NCI-H82 (cell line): ENCODE measurements at places on chromosomes 6 and 20.

GRCh38 chr6:19052219-19052618, 665.1 kb downstream of the RNF144B start:
- DNase-seq: no peak

- no peak for DNase-seq
These were observed 216.9 kb upstream of the BTBD3 start for GRCh38 chr20:11700831-11701230.

DNA sequence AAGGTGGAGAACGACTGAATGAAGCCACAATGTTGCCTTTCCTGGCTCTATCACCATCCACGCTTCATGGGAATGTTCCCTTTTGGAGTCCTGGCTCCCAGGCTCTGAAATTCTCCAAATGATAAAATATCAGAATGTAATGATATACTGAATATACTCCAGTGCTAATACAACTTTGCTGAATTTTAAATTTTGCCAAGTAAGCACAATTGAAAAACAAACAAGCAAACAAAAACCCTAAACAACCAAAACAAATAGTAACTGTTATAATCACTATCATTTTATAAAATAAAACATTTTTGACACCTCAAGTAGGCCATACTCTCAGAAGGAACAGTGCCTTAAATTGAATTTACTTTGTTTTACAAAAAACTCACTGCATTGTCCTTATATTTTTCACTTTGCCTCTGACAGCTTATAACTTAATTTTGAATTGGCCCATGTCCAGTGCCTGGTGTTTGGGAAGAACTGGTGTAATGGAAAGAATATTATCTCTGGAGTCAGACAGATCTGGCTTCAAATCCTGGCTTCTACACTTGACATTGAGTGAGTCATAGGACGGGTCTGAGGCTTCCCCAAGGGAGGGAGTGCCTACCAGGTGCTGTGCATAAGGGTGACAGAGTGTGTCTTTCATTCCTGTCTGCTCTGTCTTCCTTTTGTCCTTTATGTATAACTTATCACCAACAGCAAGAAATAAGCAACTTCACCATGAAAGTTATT, 698.3 kb downstream of the EPM2A start:
- DNase-seq: no peak

DNA sequence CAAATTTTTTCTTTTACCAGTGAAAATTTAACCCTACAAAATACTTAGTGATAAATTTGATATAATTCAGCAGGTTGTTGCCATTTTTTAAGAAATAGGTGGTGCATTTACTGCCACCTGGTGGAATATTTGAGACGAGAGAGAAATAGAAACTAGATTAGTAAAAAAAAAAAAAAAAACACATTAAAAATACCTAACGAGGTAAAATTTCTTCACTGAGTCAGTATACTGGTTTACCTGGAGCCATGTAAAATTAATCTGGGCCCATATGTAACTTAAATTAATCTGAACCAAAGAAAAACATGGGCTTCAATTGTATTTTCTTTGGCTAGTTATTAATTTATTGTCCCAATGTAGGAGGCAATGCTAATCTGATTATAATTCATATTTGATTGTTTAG, 520.8 kb downstream of the EPM2A start:
- peak; percentile 45 for DNase-seq

- no peak for DNase-seq
These were observed 215.8 kb upstream of the CDYL start for GRCh38 chr6:4560221-4561077.

DNA sequence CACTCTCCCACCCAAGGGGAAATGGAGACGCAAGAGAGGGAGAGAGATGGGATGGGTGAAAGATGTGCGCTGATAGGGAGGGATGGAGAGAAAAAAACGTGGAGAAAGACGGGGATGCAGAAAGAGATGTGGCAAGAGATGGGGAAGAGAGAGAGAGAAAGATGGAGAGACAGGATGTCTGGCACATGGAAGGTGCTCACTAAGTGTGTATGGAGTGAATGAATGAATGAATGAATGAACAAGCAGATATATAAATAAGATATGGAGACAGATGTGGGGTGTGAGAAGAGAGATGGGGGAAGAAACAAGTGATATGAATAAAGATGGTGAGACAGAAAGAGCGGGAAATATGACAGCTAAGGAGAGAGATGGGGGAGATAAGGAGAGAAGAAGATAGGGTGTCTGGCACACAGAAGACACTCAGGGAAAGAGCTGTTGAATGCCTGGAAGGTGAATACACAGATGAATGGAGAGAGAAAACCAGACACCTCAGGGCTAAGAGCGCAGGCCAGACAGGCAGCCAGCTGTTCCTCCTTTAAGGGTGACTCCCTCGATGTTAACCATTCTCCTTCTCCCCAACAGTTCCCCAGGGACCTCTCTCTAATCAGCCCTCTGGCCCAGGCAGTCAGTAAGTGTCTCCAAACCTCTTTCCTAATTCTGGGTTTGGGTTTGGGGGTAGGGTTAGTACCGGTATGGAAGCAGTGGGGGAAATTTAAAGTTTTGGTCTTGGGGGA, 754 bp downstream of the TNF start:
- DNase-seq: peak; percentile 47

DNA sequence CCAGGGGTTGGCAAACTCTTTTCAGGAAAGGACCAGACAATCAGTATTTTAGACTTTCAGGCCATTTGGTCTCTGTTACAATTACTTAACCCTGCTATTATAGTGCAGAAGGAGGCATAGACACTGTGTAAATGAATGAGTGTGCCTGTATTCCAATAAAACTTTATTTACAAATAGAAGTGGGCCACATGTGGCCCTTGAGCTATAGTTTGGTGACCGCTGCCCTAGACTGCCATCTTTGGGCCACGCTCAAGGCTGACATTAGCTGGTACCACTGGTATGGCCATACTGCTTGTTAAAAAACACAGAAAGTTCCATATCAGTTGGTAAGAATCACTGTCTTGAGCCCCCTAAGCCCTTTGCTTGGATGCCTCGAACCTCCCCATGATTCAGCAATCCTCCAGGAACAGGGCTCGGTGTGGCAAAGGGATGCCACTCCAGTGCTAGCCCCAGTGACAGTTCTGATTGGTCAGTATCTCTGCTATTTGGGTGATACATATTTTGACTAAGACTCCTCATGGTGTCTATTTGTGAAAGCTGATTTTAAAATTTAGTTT, 23.3 kb upstream of the SNRNP48 start:
- no peak for DNase-seq

GRCh38 chr6:13091192-13091591, 237.1 kb downstream of the TBC1D7 start:
- no peak for DNase-seq

DNA sequence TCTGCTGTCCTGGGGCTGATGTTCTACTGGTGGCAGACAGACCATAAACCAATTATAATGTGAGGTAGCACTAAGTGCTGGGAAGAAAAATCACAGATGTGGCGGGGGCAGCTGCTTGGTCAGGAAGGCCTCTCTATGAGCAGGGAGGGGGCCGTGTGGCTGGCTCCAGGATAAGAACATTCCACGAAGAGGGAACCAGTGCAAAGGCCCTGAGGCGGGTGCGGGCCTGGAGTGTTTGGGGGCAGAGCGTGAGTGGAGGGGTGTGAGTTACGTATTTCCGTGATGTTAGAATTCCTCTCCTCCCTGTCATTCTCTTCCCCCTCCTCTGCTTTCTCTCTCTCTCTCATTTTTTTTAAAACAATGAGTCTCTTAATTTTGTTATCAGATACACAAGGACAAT, 67.2 kb downstream of the CEBPB start:
- peak; percentile 44 for DNase-seq

DNA sequence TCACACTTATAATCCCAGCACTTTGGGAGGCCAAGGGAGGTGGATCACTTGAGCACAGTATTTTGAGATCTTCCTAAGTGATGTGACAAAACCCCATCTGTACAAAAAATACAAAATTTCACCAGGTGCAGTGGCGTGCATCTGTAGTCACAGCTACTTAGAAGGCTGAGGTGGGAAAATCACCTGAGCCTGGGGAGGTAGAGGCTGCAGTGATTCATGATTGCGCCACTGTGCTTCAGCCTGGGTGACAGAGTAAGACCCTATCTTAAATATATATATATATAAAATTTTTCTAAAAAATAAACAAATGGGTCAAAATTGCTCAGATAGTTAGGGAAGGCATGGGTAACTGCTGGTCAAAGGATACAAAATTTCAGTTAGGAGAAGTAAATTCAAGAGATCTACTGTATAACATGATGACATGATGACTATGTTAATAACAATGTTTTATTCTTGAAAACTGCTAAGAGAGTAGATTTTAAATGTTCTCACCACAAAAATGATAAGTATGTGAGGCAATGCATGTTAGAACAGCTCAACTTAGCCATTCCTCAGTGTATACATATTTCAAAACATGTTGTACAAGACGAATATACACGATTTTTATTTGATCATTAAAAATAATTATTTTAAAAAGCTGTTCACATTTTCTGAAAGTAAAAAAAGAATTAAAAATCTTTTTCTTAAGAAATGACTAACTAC, 24.4 kb downstream of the TBC1D32 start:
- no peak for DNase-seq

- DNase-seq: no peak
These were observed 2.1 kb upstream of the ESR1 start for GRCh38 chr6:151805286-151805840.

DNA sequence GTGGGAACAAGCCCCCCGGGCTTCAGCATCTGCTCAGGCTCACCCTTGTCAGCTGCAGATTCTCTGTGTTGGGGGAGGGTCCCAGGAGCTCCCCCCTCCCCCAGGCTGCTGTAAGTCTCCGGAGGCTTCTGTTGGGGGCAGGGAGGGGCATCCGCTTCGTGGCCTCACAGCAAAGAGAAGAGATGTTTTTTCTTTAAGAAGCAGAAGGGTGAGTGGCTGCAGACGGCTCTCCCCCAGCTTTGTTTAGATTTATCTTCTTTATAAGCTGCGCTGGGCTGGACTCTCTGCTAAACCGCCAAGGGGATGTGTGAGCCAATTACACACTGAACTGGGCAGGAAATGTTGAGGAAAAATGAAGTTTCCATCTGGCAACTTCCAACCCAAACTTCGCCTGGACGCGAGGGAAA, 48.7 kb upstream of the GATA5 start:
- peak; percentile 63 for DNase-seq

DNA sequence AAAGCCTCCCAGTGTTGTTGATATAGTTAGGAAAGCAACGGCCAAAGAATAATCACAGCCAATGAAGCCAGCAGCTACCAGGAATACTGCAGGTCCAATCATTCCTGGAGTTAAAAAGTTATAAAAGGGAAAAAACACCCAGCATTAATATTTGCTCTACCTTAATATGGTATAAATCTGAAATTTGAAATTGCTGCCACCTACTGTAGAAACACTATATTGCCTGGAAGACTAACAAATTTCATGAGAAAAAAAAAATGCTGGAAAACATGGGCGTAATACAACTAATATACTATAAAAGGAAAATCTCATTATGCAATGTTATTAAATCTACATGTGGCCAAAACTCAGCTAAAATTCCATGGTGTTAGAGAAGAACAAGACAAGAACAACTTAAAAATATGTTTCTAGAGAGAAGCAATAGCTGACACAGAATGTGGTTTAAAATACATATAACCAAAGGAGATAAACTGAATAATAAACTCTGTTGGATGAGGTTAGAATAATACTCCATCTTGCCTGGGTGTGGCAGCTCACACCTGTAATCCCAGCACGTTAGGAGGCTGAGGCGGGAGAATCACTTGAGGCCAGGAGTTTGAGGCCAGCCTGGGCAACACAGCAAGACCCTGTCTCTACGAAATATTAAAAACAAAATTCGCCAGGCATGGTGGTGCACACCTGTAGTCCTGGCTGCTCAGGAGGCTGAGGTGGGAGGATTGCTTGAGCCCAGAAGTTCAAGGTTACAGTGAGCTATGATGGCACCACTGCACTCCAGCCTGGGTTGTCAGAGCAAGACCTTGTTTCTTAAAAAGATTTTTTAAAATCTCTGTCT, 43.1 kb downstream of the SLC17A5 start:
- DNase-seq: peak; percentile 24

- DNase-seq: peak; percentile 89
These were observed 20.2 kb downstream of the LEMD2 start for GRCh38 chr6:33768644-33769120.

DNA sequence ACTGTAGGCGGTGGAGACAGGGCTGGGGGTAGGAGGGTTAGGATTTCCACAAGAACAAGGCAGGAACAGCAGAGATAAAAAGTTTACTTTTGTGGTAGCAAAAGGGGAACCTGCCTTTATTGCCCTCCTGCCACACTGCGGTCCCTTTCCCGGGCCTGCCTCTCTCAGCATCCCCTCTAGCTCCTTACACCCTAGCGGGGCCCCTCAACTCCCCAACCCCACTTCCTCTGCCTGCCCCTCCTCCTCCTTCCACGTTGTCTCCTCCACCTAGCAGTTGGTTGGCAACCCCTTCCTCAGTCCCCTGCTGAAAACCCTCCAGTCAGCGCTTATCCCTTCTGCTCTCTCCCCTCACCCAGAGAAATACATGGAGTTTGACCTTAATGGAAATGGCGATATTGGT, 714 bp downstream of the AIF1 start:
- no peak for DNase-seq

- no peak for DNase-seq
These were observed 65.9 kb downstream of the HIVEP2 start for GRCh38 chr6:142879076-142879475.

- DNase-seq: peak; percentile 68
These were observed 113.1 kb downstream of the FYN start for GRCh38 chr6:111759836-111760785.

DNA sequence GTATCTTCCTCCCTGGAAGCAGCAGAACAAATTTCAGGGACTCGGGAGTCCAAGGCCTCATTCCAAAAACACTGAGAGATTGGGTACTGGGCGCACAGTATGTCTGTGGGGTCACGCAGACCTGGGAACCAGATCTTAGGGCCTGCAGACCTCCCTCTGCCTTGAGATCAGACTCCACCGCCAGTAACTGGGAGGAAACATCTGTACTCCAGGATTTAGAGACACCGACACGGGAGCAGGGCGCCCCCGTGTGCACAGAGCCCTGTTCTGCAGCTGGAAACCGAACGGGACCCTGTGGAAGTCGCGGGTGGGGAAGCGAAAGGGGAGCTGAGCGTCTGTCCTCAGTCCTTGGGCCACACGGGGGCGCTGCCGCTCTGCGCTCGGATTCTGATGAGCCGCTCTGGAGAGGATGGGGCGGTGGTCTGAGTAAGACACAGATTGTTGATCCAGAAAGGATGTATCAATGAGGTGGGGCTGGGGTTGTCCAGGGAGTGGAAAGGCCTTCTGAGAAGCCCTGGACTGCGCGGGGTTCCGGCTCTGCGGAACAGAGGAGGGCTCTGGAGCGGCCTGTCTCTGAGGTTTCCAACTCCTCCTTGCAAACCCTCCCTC, 35.7 kb upstream of the HLA-E start:
- peak; percentile 95 for DNase-seq

DNA sequence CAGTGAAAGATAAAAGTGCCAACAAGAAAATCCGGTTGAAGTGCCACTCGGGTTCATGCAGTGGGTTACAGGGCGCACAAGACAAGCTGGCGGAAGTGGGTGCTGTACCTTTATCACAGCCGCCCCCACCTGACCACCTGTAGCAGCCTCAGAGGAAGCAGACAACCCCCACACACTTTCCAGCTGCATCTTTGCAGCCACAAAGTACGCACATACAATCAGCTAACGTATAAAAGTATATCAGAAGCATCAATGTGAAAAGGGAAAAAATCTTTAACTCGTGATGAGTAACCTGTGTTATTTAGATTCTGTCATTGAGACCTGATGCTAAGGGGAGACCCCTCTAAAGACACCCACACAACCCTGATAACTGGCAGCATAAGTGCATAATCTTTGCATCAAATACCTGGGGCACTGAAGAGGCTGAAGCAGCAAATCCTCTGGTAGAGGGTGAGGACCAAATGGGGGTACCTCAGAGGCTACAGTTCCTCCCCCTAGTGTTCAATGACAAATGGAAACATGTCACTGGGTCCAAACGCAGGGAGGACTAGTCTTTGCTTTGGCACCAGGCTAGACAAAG, 22.1 kb downstream of the BACH2 start:
- no peak for DNase-seq
